Neural crest cell (in vitro differentiated cells): ENCODE measurements at places on chromosomes 1 and 21.

GRCh38 chr21:30081506-30081905 is 85.1 kb downstream of the CLDN17 start:
- DNase-seq, result no peak

- DNase-seq, result no peak
Observed at GRCh38 chr1:39919545-39919944, 17.8 kb upstream of the MYCL start.

DNA sequence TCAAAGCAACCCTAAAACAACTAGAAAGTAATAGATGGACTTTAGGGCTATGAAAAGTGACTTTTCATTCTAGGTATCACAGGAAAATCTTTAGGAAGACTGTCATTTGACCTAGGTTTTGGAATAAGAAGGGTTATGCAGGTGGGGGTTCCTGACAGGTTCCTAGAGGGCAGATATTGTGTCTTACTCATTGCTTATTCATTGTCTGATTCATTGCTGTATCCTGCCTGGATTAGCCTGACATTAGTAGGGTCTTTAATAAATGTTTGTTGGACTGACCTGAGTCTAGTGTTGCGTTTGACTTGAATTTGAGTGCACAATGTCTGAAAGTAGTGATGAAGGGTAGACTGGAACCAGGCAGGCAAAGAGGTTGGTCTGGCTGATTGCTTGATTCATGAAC is 6.0 kb downstream of the FNBP1L start:
- DNase-seq, result no peak

- DNase-seq, result no peak
Observed at GRCh38 chr1:236794585-236795034, 482 bp upstream of the MTR start.

DNA sequence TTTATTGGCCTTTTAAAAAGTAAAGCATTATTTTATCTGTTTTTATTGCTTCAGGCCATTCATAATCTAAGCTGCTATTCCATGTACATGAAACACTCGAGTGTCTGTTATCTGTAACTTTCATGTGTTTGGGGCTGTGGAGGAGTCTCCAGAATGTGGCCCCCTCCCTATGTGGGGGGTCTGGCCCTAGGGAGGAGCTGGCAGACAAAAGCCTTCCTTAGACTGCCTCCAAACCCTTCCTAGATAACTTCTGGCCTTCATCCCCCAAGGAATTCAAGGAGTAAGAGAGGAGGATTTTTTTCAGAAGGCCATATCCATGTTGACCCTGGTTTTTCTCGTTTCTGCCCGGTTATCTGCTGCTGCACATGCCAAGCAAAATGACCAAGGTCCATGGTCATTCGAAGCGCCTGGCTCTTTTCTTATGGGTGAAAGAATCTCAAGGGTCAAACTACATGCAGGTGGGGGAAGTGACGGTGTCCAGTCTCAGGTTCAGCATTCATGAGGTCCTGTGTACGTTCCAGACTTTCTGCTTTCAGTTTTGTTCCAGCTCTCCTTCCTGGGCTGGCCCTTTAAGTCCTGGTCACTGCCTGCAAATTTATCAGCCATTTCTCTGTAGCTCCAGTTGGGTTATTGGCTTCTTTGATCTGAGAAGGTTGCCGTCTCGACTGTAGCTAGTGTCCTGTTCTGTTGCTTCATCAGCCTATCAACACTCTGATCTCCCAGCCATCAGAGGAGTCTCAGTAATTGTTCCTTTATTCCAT is 8.3 kb downstream of the TENT5C start:
- no peak for DNase-seq

GRCh38 chr1:116374353-116375147 is 1.5 kb downstream of the ATP1A1 start:
- DNase-seq, result no peak

DNA sequence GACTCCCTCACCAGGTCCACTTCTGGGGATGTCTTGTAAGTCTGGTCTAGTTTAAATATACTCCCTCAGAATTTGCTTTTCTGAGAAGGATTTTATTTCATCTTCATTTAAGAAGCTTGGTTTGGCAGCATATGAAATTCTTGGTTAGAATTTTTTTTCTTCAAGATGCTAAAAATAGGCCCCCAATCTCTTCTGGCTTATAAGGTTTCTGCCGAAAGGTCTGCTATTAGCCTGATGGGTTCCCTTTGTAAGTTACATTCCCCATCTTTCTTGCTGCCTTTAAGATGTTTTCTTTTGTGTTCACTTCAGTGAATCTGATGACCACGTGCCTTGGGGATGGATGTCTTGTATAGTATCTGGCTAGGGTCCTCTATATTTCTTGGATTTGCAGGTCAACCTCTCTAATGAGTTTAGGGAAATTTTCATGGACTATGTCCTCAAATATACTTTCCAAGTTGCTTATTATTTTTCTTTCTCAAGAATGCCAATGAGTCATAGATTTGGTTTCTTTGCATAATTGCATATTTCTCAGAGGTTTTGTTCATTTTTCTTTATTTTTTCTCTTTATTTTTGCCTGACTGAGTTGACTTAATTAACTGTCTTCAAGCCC is 19.4 kb downstream of the TCP10L start:
- no peak for DNase-seq

GRCh38 chr1:64775113-64775512 is 30.2 kb downstream of the RAVER2 start:
- no peak for DNase-seq

GRCh38 chr1:99551812-99552614 is 93.9 kb upstream of the PALMD start:
- DNase-seq, result no peak

GRCh38 chr21:39006571-39007311 is 176.5 kb downstream of the PSMG1 start:
- DNase-seq, result no peak

DNA sequence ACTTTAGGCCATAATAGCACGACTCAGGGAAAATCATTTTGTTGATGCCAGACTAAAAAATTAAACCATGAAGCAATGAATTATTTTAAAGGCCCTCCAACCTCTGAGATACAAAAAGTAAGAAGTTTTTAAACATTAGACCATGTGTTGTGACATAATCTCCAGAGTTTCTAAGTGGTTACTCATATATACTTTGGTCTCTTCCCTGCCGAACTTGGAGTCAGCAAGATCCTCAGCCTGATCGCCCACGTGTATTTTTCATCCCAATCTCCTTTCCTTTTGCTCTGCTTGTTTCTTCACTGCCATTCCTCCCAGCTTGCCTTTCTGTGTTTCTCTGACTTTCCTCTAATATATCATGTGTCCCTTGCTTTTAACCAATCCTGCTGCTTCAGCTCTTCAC is 3.8 kb downstream of the ARV1 start:
- no peak for DNase-seq

GRCh38 chr1:116434849-116435248 is 61.8 kb downstream of the ATP1A1 start:
- DNase-seq, result no peak

- DNase-seq, result no peak
Observed at GRCh38 chr1:48084826-48085225, 87.6 kb upstream of the TRABD2B start.

DNA sequence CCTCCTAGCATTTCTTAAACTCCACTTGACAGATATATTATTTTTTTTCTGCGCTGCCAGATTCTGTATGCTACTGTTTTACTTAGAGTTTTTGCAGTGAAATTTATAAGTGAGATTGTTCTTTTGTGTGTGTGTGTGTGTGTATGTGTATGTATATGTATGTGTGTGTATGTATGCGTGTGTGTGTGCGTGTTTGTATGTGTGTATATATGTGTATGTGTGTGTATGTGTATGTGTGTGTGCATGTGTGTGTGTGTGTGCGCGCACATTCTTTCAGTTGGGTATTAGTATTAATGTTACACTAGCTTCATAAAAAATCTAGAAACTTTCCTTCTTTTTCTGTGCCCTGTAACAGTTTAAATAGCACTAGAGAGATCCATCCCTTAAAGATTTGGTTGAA is 152.6 kb upstream of the CSF3R start:
- no peak for DNase-seq

DNA sequence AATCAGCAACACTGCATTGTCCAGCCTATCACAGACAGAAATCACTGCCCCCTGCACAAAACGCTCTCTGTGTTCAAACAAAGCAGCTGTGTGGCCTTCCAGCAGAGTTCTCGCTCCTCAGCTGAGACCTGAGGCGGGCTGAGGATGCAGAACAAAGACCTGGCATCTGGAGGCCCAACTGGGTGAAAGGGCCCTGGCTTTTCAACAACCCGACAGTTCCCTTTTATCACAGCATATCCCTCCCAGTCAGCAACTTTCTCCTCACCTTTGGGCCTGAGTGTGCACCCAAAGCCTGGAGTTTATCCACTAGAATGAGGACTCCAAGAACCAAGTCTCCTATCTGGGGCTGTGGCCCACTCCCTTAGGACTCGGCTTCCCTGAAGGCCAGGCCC is 42.6 kb upstream of the A3GALT2 start:
- peak; percentile 47 for DNase-seq

DNA sequence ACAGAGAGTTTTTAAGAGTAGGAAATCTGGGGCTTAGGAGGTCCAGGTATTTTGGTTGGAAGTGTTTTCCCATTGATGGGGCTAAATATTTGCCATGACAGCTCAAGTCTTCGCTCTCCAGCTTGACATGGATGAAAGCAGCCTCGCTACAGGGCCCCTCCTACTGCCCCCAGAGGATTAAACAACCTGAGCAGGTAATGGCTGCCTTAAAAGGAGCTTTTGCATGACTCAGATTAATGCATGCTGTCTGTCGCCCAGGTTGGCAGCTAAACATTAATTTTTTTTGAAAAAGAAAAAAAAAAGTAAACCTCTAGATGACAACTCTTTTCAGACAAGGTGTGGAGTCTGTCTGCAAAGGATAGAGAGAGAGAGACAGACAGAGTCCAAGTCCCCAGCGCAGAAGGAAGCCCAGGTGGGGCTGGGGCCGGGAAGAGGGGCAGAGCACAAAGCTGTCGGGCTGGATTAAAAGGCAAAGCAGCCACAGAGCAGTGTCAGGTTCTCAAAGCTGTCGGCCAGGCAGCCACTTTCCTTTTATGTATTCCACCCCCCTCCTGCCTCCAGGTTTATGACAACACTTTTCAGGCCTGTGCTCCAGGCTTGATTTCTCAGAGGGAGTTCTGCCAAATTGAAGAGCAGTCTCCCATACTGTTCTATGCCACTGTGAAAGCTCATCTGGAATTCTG is 127.9 kb downstream of the CLIC6 start:
- no peak for DNase-seq
